ENCODE measurements at places on chromosomes 5 and 9.

- no peak for DNase-seq
These were observed 203.0 kb upstream of the VLDLR start for GRCh38 chr9:2418619-2419018.

GRCh38 chr9:126327006-126327713 lies 531 bp downstream of the MVB12B start:
- no peak for DNase-seq

- no peak for DNase-seq
These were observed 182.3 kb downstream of the ELAVL2 start for GRCh38 chr9:23643656-23644258.

DNA sequence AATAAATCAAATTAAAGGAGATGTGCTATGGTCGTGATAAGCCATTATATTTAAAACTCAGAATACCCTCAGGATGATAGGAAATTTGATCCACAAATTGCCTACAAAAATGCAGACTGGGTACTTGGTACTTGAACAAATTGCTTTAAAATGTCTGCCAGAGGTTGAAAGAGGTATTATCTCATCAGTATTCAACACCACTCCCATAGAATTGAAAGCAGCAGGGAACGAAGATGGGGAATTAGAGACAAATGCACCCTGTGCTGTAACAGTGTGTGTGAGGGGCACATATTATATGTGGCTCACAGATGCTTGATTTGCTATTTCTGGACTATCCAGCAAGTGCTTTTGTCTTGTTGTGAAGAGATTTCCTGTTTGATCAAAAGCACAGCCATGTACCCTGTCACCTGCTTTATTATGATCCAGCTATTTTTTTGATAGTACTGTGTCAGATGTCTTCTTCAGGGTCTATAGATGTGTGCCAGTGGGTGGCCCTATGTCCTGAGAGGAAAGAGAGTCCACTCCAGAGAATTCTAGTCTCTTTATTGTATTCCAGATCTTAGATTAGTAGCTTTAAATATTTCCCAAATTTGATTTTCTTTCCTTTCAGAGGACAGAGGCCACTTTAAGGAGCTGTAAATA lies 120.1 kb downstream of the XRCC4 start:
- DNase-seq: no peak

DNA sequence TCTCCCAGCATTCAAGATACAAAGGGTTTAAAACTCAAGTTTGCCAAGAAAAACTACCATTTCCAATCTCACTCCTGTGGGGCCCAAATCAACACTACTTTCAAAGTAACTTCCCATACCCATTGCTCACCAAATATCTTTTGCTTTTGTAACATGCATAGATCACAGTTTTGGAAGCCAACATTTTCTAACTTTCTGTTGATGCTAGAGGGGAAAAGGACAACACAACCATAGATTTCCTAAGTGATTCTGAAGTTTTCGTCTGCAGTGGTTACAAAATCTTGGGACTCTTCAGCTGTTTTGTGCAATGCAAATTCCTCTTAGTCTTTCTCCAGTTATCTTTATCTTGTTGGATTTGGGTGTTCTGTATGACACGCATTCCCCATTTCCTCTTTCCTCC lies 94.1 kb upstream of the PAPPA start:
- DNase-seq: no peak

- no peak for DNase-seq
These were observed 33.2 kb upstream of the ASS1 start for GRCh38 chr9:130411566-130411915.

- no peak for DNase-seq
These were observed 290.6 kb upstream of the PANK3 start for GRCh38 chr5:168869615-168870227.

GRCh38 chr9:89743216-89743572 lies 138.4 kb downstream of the GADD45G start:
- no peak for DNase-seq

- DNase-seq: no peak
These were observed 28.2 kb downstream of the RGS7BP start for GRCh38 chr5:64534033-64534432.

DNA sequence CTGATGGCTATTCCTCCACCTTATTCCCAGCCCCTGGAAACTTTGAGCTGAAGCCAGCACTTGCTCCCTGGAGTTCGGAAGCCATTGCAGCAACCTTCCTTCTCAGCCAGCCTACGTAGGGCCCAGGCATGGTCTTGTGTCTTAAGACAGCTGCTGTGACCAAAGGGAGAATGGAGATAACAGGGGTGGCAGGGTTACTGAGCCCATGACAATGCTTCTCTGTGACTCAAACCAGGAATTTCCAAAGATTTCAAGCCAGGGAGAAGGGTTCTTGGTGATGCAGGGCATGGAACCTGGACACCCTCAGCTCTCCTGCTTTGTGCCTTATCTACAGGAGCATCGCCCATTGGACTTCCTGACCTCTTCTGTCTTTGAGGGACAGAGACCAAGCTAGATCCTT lies 12.2 kb downstream of the SLC31A2 start:
- DNase-seq: no peak

GRCh38 chr5:19044931-19045695 lies 942.9 kb downstream of the CDH18 start:
- DNase-seq: no peak

GRCh38 chr9:38195737-38196161 lies 126.7 kb upstream of the SHB start:
- DNase-seq: no peak

GRCh38 chr5:62627901-62628300 lies 49.3 kb downstream of the LRRC70 start:
- DNase-seq: no peak

DNA sequence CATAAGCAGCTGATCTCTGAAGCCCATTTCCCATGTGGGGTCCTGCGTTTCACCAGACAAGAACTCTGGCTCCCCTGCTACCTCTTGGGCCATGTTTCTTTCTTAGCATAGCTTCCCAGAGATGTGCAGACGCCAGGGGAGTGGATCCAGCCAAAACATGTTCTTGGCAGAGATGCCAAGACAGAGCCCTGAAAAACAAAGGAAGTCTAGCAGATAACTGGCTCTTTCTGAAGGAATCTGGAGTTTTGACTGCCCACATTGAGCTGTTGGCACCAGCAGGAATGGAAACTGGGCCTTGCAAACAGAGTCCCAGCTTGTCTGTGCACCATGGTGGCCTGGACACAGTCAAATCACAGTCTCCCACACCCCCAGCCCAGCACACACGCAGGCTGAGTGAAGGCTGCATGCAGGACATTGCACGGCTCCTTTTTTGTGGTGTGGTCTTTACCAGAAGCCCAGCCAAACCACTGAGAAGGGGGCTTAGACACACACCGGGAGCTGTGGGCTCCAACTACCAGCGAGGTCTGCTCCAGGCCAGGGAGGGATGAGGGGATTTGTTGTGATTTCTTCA lies 114.7 kb downstream of the SNX18 start:
- DNase-seq: no peak

GRCh38 chr5:169006842-169007790 lies 293.8 kb downstream of the SLIT3 start:
- no peak for DNase-seq

DNA sequence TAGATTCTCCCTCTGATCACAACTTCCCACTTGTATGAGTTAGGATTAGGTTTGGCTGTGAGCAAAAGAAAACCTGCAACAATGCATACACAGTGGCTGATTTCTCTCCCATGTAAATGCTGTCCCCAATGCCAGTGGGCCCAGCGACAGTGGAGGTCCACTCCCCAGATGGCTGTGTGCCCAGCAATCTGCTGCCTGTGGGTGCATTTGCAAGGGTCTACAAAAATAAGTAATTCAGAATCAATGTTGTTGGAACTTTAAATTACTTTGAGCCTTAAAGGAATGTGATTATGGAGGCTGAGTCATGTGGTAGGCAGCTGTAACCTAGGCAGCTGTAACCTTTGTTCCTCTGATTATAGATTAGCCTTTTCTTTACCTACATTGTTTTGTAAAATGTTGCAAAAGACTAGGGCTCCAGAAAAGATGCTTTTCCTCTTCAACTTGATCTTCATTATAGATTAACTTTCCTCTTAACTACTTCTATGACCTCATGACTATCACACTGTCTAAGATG lies 14.2 kb upstream of the MXD3 start:
- DNase-seq: no peak

DNA sequence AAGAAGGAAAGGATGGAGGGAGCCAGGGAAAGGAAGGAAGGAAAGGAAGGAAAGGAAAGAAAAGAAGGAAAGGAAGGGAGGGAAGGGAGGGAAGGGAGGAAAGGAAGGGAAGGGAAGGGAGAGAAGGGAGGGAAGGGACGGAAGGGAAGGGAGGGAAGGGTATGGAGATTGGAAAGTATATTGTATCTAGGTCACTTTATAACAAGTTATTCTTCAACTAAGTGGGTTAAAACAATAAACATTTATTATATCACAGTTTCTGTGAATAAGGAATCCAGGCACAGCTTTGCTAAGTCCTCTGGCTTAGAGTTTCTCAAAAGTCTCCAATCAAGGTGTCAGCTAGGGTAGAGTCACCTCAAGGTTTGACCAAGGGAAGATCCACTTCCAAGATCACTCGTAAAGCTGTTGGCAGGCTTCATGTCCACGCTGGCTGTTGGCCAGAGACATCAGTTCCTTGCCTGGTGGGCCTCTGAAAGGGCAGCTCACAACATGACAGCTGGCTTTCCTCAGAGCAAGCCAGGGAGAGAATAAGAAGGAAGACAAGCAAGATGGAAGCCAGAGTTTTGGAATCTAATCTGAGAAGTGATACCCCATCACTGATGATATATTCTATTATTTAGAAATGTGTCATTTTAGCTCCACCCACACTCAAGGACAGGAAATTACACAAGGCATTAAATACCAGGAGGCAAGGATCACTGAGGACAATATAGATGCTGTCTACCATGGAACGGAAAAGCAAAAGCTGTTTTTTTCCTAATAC lies 105.1 kb downstream of the DEPDC1B start:
- DNase-seq: no peak

DNA sequence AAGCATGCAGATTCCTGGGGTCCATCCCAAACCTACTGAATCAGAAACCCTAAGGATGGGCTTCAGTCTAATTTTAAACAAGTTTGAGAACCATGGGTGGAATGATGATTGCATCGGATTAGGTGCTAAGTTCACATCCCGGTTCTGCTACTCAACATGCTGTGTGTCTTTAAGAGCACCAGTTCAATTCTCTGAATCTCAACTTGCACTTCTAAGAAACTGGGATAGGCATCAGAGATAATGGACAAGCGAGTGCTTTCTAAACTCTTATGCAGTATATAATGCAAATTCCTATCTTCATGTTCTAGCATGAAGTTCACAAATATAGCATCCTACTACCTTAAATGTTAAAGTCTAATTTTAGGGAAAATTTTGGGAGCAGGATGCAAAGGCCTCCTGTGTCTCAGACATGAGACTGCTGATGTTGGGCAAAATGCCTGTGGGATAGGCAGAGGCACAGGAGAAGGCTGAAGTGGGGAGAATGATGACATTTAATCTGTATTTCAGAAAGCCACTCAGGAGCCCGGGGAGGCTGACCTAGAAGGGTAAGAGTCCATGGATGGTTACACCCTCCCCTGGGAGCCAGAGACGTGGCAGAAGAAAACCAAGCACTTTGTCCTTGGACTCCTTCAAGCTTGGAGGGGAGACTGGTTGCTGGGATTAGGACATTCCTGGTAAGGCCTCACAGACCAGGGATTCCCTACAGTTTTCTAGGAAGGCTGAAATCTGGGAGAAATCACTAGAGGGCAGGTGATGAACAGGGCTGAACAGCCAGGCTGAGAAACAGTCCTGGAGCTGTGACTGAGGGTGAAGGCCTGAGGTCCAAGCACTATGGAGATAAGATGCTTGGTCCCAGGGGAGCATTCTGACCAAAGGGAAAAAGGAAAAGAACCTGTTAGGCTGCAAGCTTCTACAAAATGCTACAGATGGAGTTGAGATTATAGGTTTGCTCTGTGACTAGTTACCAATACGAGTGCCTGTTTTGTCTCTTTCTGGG lies 311.9 kb upstream of the PANK3 start:
- no peak for DNase-seq

GRCh38 chr9:131845305-131846298 lies 105.7 kb upstream of the RAPGEF1 start:
- no peak for DNase-seq

GRCh38 chr5:31751610-31752009 lies 112.7 kb downstream of the PDZD2 start:
- DNase-seq: no peak

- no peak for DNase-seq
These were observed 409.5 kb downstream of the ARHGEF28 start for GRCh38 chr5:74035521-74035937.

- no peak for DNase-seq
These were observed 17.0 kb downstream of the IARS1 start for GRCh38 chr9:92276331-92277032.

DNA sequence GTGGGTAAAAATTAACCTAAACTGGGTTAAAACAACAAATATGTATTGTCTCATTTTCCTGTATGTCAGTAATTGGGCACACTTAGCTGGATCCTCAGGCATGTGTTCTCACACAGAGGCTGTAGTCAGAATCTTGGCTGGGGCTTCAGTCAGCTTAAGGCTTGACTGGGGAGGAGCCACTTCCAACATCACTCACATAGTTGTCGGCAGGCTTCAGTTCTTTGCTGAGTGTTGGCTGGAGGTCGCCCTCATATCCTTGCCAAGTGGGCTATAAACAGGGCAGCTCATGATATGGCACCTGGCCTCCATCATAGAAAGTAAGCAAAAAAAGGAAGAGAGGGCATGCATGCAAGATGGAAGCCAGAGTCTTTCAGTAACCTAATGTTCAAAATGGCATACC lies 173.0 kb downstream of the GIN1 start:
- no peak for DNase-seq

DNA sequence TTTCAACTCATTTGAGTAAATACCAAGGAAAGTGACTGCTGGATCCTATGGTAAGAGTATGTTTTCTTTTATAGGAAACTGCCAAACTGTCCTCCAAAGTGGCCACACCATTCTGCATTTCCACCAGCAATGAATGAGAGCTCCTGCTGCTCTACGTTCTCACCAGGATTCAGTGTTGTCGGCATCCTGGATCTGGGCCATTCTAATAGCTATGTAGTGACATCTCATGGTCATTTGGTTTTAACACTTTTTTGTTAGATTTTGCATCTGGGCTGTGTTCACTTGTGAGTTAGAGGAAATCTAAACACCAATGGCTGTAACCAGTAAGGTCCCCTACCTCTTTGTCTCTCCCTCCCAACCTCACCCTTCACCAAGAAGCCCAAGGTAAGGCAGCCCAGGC lies 115.9 kb downstream of the ATPSCKMT start:
- DNase-seq: no peak
